ENCODE measurements at places on chromosomes 3 and 15. TPM values are rescaled to one million over a fixed set of nuclear protein-coding genes. Genes with fewer than 3 reads are reported as not detected.
A peak's percentile ranks its signal among the peaks of the same experiment; 100 is the strongest.

- no peaks in the 10 kb centered on the region for H3K36me3 ChIP-seq
- no peak for DNase-seq
- H3K27ac ChIP-seq, result no peak overlapping the region
- no peaks in the 10 kb centered on the region for H3K27me3 ChIP-seq
Observed at GRCh38 chr15:92599394-92599970, 56.1 kb downstream of the FAM174B start.

GRCh38 chr3:933326-933725 lies 159.5 kb upstream of the CNTN6 start:
- no peaks in the 10 kb centered on the region for H3K4me1 ChIP-seq
- H3K27me3 ChIP-seq, result no peaks in the 10 kb centered on the region
- no peak overlapping the region for H3K4me3 ChIP-seq
- H3K36me3 ChIP-seq, result no peaks in the 10 kb centered on the region

DNA sequence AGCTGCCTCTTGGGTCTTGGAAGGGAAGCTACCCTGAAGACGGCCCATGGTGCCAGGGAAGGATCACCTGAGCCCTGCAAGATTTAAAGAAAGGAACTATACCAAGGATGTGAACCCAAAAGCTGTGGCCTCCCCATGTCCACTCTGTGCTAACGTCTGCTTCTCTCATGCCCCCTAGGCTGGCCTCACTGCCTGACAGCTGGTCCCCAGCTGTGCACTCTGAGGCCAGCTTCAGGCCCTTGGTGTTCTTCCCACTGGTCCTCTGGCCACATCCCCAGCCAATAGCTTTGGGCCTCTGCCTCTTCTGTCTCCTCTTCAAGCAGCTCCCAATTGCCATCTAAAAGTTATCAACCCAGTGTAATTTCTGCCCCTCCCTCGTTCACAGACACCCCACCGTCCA lies 5.2 kb upstream of the LRRK1 start:
- H3K4me3 ChIP-seq, result no peak overlapping the region

Gene MESP2
- 0.46 TPM for total RNA-seq

DNA sequence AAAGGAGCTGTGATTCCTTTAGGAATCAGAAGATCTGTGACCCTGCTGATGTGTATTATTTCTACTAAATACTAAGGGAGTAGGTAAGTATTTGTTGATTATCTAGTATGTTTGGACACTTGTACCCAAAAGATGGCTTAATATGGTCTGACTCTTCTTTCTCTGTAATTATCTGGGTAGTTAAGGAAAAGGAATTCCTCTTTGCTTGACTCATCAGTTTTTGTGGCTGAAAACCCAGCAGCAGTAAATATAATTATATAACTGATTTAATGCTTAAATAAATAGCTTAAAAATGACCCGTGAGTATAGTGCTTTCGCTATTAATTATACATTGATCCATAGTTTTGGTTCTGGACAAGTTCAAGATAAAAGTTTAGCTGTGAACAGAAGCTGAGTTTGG lies 155.8 kb downstream of the LRTM1 start:
- no peaks in the 10 kb centered on the region for H3K4me1 ChIP-seq
- H3K36me3 ChIP-seq, result no peaks in the 10 kb centered on the region
- no peaks in the 10 kb centered on the region for H3K27me3 ChIP-seq
- H3K27ac ChIP-seq, result no peak overlapping the region
- DNase-seq, result no peak

DNA sequence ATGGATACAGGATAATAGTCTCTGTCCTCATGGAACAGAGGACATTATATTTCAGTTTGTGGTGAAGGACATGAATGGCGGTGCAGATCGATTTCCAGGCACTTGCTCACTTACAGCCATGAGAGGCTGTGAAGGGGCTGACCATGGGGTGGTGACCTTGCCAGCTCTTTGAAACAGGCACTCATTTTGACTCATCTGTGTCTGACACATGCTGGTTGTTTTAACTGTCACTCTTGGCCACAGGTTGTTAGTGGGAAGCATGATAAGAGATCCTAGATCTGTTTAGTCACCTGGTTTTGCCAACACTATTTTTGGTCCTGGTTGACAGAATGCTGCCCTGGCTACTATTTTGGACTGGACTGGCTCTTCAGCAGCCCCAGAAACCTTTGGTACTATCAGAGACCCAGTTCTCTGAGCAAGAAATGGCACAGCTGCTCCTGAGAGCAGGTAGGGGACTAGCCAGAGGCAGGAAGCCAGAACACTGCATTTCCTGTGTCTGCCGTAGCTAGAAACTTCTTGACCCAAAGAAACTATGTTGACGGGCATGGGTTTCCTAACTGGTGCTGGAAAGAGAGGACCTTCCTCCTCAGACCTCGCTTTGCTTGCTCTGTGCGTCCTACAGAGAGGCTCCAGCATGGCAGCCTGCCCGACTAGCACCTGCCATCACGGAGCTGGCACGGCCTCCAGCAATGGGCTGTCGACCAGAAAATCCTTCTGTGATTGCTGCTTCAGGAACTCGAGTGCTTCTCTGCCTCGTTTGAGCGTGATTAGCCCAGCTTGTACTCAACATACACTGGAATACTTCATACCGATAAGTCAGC lies 6.3 kb downstream of the PXYLP1 start:
- peaks cover 25% of the 10 kb centered on the region for H3K4me1 ChIP-seq
- peak; percentile 83 for DNase-seq
- H3K27me3 ChIP-seq, result no peaks in the 10 kb centered on the region
- H3K36me3 ChIP-seq, result no peaks in the 10 kb centered on the region
- H3K27ac ChIP-seq, result peak overlapping the region; percentile 65

DNA sequence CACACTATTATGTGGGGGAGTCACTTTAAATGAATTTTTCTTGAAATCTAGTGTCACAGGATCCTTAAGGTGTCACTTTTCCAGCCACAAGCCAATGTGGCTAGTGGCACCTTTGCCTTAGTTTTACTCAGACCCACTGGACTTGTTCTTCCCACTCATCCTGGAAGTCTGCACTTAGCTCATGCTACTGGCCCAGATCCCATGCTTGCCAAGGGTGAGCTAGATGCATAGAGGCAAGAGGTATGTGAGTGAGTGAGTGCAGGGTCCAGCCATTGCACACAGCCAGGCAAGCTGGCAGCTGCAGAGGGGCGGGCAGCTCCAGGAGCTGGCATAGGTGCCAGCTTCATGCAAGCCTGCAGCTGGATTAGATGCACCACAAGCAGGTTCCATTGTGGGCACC lies 81.0 kb downstream of the CGGBP1 start:
- H3K36me3 ChIP-seq, result no peaks in the 10 kb centered on the region
- no peak overlapping the region for H3K4me3 ChIP-seq
- no peak for DNase-seq
- H3K27ac ChIP-seq, result no peak overlapping the region
- H3K27me3 ChIP-seq, result no peaks in the 10 kb centered on the region

GRCh38 chr15:34737477-34737876 lies 17.3 kb downstream of the GJD2 start:
- no peak overlapping the region for H3K4me3 ChIP-seq
- no peaks in the 10 kb centered on the region for H3K36me3 ChIP-seq
- DNase-seq, result no peak
- no peaks in the 10 kb centered on the region for H3K27me3 ChIP-seq
- H3K4me1 ChIP-seq, result no peaks in the 10 kb centered on the region
- H3K27ac ChIP-seq, result no peak overlapping the region

DNA sequence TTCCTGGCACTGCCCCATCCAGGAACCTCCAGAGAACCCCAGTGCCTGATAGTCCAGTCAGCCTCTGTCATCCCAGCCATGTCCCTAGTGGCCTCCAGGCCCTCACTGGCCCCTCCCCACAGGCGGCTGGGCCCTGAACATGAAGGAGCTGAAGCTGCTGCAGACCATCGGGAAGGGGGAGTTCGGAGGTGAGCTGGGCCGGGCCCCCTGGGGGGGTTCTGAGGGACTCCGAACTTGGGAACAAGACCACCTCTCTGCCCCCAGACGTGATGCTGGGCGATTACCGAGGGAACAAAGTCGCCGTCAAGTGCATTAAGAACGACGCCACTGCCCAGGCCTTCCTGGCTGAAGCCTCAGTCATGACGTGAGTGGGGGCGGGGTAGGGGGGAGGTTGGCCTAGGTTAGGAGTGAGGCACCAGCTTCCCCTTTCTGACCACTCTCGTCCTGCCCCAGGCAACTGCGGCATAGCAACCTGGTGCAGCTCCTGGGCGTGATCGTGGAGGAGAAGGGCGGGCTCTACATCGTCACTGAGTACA lies 12.0 kb upstream of the LMAN1L start:
- H3K27ac ChIP-seq, result no peak overlapping the region
- H3K36me3 ChIP-seq, result peaks cover 6% of the 10 kb centered on the region
- H3K4me3 ChIP-seq, result no peak overlapping the region
- no peak for DNase-seq
- H3K27me3 ChIP-seq, result no peaks in the 10 kb centered on the region

GRCh38 chr3:71785532-71786216 lies 726 bp upstream of the PROK2 start:
- H3K27me3 ChIP-seq, result peaks cover 14% of the 10 kb centered on the region
- H3K4me1 ChIP-seq, result peaks cover 4% of the 10 kb centered on the region
- H3K4me3 ChIP-seq, result no peak overlapping the region
- no peak overlapping the region for H3K27ac ChIP-seq

DNA sequence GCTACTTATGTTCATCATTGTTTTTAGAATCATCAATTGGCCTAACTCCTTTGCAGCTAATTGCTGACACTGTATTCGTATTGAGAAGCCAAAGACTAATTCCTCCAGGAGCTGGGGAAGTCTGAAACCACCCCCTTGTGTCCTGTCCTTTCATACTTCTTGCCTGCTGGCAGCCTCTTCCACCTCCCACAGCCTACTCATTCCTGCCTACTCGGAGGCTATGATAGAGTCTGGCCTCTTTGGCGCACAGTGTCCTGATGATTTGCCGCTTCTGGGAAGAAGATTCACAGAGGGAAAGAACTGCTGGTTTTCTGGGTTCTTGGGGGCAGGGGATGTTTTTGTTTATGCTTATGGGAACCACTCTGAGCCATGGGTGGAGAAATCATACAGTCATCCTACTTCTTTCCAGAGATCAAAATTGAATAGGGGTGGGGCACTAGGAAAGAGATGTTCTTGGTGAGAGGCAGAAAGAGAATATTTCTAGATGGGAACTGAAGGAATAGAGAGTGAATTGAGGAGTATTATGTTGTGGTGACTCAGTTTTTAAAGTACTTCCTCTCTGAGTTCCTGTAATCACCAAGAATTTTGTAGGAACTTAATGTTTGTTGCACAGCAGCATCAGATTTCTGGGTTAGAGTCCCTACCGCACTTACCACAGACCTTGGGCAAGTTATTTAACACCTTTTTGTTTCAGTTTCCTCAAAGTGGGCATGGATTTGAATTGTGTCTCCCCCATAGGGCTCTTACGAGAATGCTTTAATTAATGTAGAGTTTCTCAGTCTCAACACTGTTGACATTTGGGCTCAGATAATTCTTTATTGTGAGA lies 22.1 kb upstream of the SCAANT1 start:
- no peak for DNase-seq
- H3K27me3 ChIP-seq, result no peaks in the 10 kb centered on the region
- peaks cover 45% of the 10 kb centered on the region for H3K4me1 ChIP-seq
- no peak overlapping the region for H3K4me3 ChIP-seq
- peak overlapping the region; percentile 15 for H3K27ac ChIP-seq

DNA sequence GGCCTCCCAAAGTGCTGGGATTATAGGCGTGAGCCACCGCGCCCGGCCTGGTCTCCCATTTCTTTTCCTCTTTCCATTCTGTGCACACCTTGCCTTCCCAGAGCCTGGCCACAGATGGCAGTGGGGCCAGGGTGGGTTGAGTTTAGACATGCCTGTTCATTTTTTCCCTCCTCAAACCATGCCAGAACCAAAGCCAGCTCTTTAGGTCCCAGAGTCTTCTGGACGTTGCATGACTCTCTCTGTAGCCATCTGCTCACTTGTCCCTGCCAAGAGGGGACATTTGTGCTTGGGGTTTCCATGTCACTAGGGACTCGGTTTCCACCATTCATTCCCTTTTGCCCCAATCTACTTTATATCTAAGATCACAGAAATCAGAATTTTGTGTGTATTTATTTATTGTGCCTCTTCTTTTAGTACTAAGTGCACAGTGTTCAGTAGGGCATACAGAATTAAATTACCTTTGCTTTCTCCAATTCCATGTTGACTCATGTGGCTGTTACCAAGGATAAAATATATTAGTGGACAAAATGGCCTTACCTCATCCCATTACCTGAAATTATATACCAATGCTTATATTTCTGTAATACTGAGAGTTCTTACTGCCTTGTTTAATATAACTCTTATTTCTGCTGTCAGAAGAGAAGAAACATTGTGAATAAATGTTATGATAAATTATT lies 49.6 kb downstream of the USP13 start:
- no peaks in the 10 kb centered on the region for H3K27me3 ChIP-seq
- H3K4me3 ChIP-seq, result no peak overlapping the region
- no peaks in the 10 kb centered on the region for H3K36me3 ChIP-seq
- no peak overlapping the region for H3K27ac ChIP-seq
- no peaks in the 10 kb centered on the region for H3K4me1 ChIP-seq
- DNase-seq, result no peak

Gene ROBO1
- total RNA-seq, result 4.9 TPM

GRCh38 chr3:57942872-57943283 lies 65.3 kb upstream of the FLNB start:
- no peaks in the 10 kb centered on the region for H3K27me3 ChIP-seq
- DNase-seq, result peak; percentile 76
- no peak overlapping the region for H3K4me3 ChIP-seq
- H3K27ac ChIP-seq, result no peak overlapping the region

- no peak overlapping the region for H3K27ac ChIP-seq
- no peaks in the 10 kb centered on the region for H3K4me1 ChIP-seq
- DNase-seq, result no peak
- H3K36me3 ChIP-seq, result no peaks in the 10 kb centered on the region
Observed at GRCh38 chr3:132464066-132464465, 46.8 kb downstream of the DNAJC13 start.

GRCh38 chr15:80591938-80592825 lies 102.9 kb upstream of the ABHD17C start:
- no peaks in the 10 kb centered on the region for H3K36me3 ChIP-seq
- no peaks in the 10 kb centered on the region for H3K27me3 ChIP-seq
- DNase-seq, result no peak
- H3K4me3 ChIP-seq, result no peak overlapping the region
- H3K27ac ChIP-seq, result no peak overlapping the region
- no peaks in the 10 kb centered on the region for H3K4me1 ChIP-seq

Gene THSD4
- total RNA-seq, result 16.9 TPM

Gene CHST2
- total RNA-seq, result 2.2 TPM

Gene TMCO5A
- total RNA-seq, result not detected

GRCh38 chr15:66390678-66391077 lies 4.0 kb downstream of the MAP2K1 start:
- H3K36me3 ChIP-seq, result no peaks in the 10 kb centered on the region
- no peak overlapping the region for H3K27ac ChIP-seq
- peaks cover 11% of the 10 kb centered on the region for H3K4me1 ChIP-seq
- no peak overlapping the region for H3K4me3 ChIP-seq

DNA sequence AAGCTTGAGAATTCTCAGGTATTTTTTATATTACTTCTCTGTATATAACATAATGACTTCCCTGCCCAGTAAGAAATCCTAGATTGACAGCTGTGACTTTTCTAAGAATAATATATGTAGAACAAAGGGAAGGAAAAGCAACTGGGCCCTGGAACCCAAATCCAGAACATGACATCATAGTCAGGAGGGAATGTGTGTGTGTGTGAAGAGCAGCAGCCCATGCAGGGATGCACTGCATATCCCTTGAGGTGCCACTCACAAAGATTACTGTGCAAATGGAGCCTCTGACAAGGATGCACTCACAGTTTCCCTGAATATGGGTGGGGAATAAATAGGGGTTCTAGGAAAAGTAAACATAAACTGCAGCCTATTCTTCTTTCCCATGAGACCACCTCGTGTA lies 279.5 kb downstream of the NEK10 start:
- H3K27me3 ChIP-seq, result no peaks in the 10 kb centered on the region
- no peaks in the 10 kb centered on the region for H3K4me1 ChIP-seq
- no peaks in the 10 kb centered on the region for H3K36me3 ChIP-seq
- no peak overlapping the region for H3K4me3 ChIP-seq
- no peak overlapping the region for H3K27ac ChIP-seq

Gene ERC2
- total RNA-seq, result 2.1 TPM

GRCh38 chr3:175312791-175313190 lies 453.7 kb downstream of the NAALADL2 start:
- no peak overlapping the region for H3K4me3 ChIP-seq
- H3K36me3 ChIP-seq, result no peaks in the 10 kb centered on the region
- peaks cover under 1% of the 10 kb centered on the region for H3K4me1 ChIP-seq

Gene GOLGA8S
- total RNA-seq, result 1.2 TPM
